ENCODE measurements at places on chromosomes 11 and 22.

- DNase-seq, result no peak
Observed at GRCh38 chr11:86219311-86220193, 25.0 kb upstream of the EED start.

DNA sequence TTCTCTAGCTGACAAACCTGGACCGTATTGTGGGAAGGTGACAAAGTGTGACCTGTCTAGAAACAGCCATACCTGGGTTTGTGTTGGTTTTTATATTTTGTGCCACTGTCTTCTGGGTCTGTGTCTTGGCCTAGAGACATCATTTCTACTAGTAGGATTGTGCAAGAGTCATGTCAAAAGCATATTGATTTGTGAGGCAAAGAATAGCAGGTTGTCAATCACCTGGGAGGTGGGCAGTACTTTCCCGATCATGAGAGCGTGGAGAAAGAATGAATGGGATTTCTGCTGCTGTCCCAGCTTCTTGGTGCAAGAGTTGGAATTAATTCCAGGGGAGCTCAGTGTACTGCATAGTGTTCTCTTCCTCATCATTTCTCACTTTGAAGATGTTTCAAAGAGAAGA is 5.0 kb upstream of the FERMT3 start:
- DNase-seq, result no peak

GRCh38 chr22:42856179-42856864 is 751 bp downstream of the ARFGAP3 start:
- peak; percentile 41 for DNase-seq

DNA sequence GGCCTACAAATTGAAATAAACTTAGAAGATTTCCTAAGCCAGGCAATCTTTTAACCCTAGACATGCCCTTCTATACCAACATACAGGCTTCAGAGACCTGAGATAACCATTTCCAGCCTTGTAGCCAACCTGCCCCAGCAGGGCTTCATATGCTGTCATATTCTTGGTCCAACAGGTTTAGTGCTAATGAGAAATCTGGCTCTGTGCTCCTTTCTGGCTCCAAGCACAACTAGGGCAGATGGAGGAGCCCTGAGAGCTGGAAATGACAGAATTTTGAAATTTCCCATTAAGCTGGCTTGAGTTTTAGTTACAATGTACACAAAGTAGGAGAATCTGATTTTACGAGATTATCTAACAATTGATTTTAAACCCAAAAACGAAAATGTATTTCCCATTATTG is 323.0 kb upstream of the CCDC90B start:
- no peak for DNase-seq

GRCh38 chr22:48880749-48881148 is 946.9 kb downstream of the BRD1 start:
- DNase-seq, result peak; percentile 18

GRCh38 chr11:112160091-112160848 is 3.6 kb downstream of the IL18 start:
- no peak for DNase-seq

- no peak for DNase-seq
Observed at GRCh38 chr11:10319702-10320558, 15.1 kb downstream of the ADM start.

- DNase-seq, result no peak
Observed at GRCh38 chr11:20479513-20479912, 92.0 kb downstream of the PRMT3 start.

- peak; percentile 78 for DNase-seq
Observed at GRCh38 chr11:18865951-18866350, 73.3 kb downstream of the MRGPRX1 start.

- DNase-seq, result peak; percentile 74
Observed at GRCh38 chr11:1640076-1640946, 10.7 kb downstream of the KRTAP5-5 start.

DNA sequence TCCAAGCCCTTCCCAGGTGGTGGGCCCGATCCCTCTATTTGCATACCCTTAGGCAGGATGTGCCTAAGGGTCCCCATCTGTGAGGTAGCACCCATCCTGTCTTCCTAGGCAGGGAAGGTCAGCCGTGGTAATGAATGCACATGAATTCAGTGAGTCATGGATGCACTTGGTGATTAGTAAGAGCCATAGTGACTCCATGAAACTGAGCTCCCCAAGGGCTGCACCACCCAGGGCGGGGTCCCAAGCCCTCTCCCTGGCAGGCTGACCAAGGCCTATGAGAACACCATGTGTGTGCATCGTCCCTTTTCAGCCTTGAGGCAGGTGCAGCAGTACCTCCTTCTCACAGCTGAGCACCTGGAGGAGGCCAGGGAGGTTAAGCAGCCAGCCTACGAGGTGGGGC is 15.6 kb upstream of the SUSD2 start:
- DNase-seq, result no peak
